Astrocyte of the spinal cord (primary cell): ENCODE measurements at places on chromosomes 12 and 14.
A peak's percentile ranks its signal among the peaks of the same experiment; 100 is the strongest.

DNA sequence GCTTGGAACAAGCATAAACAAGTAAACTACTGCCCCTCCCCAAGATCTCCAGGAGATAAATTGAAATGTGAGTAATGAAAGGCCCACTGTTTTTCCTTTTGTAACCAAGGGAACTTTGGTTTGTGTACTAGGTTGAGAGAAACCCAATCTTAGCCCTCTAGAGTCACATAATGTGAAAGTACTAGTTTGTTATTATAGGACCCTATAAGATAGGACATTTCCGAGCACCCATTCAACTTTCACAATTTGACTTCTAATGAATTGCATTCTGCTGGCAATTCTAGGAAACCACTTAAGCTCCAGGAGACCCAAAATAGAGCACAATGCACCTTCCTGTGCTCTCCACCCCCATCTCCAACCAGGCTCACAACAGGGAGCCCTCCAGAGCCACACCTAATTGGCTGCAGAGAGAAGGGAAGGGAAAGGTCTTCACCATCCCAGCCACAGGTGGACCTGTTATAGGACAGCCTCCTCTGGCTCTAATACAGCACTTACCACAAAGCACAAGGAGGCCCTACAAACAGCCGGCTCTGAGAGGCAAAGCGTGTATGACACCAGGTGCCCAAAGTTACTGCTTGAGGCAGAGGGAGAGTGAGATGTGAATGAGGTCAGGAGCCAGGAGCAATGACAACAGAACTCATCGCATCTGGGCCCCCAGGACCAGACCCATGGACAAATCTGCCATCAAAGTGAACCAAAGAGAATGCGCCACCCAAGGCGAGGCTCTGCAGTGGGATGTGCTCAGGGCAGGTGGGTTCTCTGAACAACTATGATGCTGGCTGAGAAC is 163.3 kb upstream of the NTF3 start:
- DNase-seq = no peak

DNA sequence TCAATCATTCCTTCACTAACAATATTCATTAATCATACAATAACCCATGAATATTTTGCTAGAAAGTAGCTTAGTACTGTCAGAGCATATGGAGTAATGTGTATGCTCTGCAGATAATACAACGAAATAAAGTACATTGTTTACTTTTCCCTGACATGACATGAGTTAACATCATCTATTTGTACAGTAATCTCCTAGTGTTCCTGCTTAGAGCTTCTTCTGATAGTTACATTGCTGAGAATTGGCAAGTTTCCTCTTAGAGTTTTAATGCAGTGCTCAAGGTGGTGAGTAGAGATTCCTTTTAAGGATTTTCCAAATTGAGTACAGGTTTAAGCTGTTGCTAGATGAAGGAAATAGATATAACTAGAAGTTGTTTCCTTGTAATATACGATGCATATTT is 164.5 kb upstream of the NPAS3 start:
- DNase-seq = no peak

GRCh38 chr14:20989471-20989786 is 351 bp upstream of the METTL17 start:
- DNase-seq = no peak

GRCh38 chr14:103118663-103119404 is 4.4 kb upstream of the TNFAIP2 start:
- no peak for DNase-seq

GRCh38 chr14:92880851-92881250 is 42.1 kb upstream of the CHGA start:
- peak; percentile 3 for DNase-seq

GRCh38 chr12:132218915-132219314 is 74.7 kb downstream of the NOC4L start:
- no peak for DNase-seq

GRCh38 chr14:34502545-34503225 is 36.8 kb downstream of the EAPP start:
- DNase-seq = peak; percentile 79

GRCh38 chr12:64937452-64937851 is 113.0 kb downstream of the TBC1D30 start:
- DNase-seq = no peak

- no peak for DNase-seq
Observed at GRCh38 chr12:3753544-3754284, 805 bp upstream of the CRACR2A start.

DNA sequence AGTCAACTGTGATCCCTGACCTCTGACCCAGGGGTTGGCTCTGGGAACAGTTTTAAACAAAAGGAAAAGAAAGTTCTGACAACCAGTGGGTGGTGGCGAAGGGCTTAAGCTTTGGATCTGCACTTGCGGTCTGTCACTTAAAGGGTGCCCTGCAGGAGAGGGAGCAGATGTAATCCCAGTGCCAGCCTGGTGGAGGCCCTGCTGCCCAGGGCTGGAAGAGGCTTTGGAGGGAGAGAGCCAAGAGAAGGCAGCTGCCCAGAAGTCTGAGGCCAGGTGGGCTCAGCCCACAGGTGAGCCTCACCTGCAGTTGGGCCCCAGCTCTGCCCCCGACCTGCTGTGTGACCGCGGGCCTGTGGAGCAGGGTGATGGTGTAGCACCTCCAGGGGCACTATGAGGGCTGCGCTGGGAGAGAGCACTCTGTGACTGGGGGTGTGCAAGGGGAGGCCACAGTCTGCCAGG is 19.1 kb downstream of the SH2B3 start:
- DNase-seq = no peak

GRCh38 chr14:72980863-72981262 is 46.0 kb downstream of the ZFYVE1 start:
- DNase-seq = no peak
